Stimulated activated CD4-positive, alpha-beta T cell treated with anti-CD3 and anti-CD28 coated beads, Interleukin-1b, Interleukin-23, amount 100 ng/mL, for 1 hour (primary cell): ENCODE measurements at places on chromosomes 5 and 9.

DNA sequence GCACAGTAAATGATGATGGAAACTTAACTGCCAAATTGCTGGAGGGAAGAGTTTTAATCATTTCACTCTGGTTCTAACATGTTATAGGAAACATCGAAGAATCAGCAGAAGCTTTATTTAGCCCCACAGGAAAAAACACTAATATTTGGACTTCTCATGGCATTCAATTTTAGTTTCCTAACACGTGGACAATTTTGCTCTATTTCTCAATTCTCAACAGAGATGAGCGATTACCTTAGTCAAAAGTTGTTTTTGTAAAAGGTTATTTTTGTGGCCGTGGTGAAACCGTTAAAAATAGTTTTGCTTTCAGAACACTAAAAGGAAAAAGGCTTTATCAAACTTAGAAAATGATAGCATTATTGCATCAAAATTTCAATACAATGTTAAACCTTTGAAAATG, 235.2 kb downstream of the PLK2 start:
- no peak for DNase-seq

- DNase-seq = no peak
Measured at GRCh38 chr9:68844631-68845612, 139.9 kb downstream of the PIP5K1B start.

GRCh38 chr5:180156141-180156540, 52.9 kb downstream of the RASGEF1C start:
- DNase-seq = no peak

GRCh38 chr9:131817627-131818026, 77.8 kb upstream of the RAPGEF1 start:
- DNase-seq = no peak

DNA sequence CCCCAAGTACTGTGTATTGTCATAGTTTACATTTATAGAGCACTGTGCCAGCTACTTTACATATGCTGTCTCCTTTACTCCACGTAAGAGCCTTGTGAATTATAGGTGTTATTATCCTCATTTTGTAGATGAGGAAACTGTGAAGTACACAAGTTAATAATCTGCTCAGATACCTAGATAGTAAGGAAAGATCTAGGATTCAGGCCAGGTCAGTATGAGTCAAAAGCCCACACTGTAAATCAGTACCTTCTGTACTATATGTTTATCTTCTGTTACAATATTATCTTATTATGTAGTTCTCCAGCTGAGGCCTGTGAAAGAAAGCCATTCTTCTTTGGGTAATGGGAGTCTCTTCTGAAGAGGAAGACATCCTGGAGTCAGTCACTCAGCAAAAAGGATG, 72.4 kb upstream of the TLX3 start:
- DNase-seq = no peak

- no peak for DNase-seq
Measured at GRCh38 chr9:121945281-121945680, 147.8 kb downstream of the TTLL11 start.

DNA sequence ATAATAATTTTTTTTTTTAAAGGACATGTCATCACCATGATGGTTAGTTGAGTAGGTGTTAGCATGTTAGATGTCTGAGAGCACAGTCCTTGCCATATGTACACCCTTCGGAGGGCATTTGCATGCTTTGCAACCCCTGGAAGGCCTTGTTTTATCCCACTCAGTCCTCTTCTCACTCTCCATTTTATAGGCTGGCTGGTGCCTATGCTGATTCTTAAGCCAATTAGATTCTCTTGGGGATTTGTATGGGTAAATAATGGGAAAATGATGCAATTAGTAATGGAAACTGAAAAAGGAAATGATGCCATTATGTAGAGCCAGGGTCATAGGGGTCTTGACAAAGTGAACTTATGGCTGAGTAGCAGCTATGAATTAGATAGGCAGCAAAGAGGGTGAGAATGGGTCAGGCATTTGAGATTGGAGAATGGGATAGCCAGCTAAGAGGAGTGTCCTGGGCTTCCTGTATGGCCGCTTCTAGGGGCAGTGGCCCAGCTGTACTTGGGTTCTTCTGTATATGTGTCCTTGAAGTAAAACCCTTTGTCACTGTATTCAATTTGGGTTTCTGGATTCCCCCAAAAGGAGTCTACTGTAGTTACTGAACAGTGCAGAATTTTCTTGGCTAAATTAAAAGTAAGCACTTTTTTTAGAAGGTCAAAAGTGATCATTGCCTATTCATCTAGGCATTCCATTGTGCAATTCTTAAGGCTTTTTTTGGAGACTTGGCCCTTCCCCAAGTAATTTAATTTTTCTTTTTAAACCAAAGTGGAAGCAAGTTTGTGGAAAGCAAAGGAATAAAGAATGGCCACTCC, 31.6 kb downstream of the LRRTM2 start:
- no peak for DNase-seq

- DNase-seq = no peak
Measured at GRCh38 chr9:76444322-76444929, 14.6 kb upstream of the GCNT1 start.

GRCh38 chr5:66805514-66806430, 209.6 kb downstream of the MAST4 start:
- no peak for DNase-seq

- no peak for DNase-seq
Measured at GRCh38 chr9:115414561-115414960, 296.6 kb upstream of the TNC start.

DNA sequence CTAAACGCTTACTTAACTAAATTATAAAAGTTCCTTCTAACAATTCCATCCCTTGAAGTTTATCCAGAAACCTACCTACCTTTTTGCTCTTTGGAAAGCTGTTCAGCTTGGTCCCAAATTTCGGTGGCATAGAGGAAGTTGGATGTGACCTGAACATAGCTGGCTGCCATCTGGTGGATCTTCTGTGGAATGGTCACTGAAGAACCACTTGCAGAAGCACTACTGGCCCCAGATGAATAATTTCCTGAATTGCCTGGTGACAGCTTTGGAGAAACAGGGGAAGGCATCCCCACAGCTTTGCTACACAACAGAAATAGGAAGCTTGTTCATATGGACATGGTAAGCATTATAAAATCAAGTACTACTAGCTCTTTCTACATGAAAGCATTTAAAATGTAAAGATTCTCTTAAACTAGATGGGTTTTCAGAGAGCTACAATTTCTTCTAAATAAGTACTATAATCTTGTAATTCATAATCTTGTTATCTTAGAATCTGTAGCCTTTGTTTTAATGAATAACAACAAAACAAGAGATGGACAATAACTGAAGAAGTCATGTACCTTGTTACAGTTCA, 9.9 kb downstream of the LEAP2 start:
- DNase-seq = no peak

DNA sequence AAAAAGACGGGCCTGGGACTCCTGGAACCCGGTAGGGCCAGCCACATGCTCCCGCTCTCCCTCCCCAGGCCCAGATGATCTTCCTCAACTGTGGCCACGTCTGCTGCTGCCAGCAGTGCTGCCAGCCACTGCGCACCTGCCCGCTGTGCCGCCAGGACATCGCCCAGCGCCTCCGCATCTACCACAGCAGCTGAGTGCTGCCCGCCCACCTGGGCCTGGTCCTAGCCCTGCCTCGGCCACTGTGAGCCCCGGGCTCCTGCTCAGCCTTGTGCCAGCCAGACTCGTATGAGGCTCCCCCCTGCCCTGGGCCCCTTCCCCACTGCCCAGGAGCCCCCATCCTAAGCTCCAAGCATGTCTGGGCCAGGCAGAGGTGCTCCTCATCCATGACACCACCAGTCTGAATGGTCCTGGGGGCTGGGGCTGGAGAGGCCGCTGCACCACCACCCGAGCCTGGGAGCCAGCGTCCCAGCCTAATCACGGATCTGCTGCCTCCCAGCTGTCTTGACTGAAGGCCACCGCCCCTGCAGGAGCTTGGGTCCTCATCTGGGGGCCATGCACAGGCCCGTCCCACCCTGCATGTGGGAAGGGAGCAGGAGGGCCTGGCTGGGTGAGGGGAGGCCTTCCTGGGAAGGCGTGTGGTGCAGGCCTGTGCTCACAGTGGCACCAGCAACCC, 51.5 kb downstream of the LRSAM1 start:
- DNase-seq = no peak

GRCh38 chr5:44312374-44312773, 76.8 kb downstream of the FGF10 start:
- no peak for DNase-seq

DNA sequence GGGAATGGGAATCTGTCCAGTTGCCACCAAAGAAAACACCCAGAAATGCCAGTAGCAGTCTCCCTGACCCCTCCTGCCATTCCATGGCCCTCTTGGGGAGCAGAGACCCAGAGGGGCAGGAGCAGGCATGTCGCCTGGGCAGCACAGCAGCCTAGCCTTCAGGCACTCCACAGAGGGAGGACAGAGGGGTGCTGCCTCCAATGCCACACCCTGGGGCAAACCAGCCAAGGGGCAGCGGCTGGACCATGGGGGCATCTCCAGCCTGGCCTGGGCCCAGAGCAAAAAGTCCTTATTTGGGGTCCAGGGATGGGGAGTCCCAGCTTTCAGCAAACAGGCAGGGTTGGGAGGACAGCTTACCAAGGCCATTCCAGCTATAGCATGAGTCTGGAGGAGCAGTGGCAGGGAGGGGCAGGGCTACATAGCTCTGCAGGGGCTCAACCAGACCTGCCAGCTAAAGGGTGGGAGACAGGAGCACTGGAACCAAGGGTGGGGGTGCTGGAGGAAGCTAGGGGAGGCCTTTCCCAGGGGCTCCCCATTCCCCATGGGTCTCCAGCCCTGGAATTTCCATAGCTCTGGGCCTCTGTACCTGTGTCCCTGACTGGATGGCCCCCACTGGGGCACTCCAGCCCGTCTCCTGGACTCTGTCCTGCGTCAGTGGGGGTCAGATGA, 6.7 kb downstream of the BRD3 start:
- DNase-seq = no peak

GRCh38 chr5:4137781-4138180, 542.1 kb downstream of the IRX1 start:
- no peak for DNase-seq

DNA sequence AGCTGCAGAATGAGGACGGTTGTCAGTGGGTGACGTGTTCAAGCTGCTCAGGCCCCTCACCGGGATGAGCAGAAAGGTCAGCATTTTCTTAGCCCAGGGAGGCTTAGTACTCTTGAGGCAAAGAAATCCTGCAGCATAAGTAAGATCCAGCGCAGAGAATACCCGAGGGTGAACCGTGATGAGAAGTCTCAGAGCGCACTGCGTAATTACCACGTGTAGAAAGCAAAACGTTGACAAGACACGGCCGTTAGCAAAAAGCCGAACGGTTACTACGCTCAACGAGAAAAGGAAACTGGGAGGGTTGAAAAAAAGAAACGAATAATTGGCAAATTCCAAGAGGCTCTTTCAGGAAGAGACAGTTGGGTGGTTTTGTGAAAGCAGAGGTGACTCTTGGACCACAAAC, 104.0 kb downstream of the COL23A1 start:
- DNase-seq = no peak

GRCh38 chr9:99682870-99683269, 138.8 kb upstream of the NR4A3 start:
- no peak for DNase-seq

- no peak for DNase-seq
Measured at GRCh38 chr9:73151653-73152542, at the start of gene ANXA1. TSS of gene ANXA1 (plus strand) at chr9:73151865. CDS start at chr9:73158536, 6,671 bp downstream.

DNA sequence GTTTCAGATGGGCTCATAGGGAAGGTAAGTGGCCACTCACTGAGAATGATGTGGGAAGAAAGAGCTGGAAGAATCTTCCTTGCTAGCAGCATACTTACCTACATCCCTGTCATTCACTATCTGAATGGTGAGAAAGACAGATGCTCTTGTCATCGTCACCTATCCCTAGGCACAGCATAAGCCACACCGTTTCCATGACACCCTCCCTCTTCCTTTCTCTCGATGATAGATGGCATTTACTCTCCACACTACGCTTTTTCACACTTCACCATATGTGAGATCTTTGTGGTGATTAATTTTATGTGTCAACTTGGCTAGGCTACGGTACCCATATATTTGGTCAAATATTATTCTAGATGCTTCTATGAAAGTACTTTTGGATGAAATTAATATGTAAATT, 44.4 kb upstream of the FER start:
- no peak for DNase-seq

GRCh38 chr5:9468060-9468388, 77.9 kb downstream of the SEMA5A start:
- no peak for DNase-seq

DNA sequence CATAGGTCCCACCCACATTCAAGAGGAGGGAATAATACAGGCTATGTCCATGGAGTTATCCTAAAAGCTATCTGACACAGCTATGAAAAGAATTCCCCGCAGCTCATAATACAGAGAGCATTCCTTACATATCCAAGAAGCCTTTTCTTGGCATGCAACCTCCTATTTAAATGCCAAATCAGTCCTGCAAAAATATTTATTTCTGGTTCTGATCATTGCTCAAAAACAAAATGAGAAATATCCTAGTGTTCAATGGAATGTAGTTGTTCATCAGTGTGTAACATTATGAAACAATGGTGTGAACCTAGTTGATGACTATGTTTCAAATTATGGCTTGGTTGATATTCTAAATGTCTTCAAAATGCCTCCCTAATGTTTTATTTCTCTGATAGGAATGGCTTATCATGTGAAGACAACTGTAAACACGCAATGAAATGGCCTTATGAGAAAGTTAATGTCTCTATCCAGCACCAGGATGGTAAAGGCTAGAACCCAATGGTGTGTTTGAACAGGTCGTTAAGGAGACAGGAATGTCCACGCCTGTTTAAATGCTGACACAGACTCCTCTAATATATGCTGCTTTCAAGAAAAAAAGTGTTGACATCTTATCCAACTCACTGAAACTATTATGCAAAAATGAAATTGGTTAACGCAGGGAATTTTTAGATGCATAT, 126.7 kb upstream of the CDH6 start:
- DNase-seq = no peak

- no peak for DNase-seq
Measured at GRCh38 chr9:9112001-9112720, 1312.6 kb upstream of the DMAC1 start.

DNA sequence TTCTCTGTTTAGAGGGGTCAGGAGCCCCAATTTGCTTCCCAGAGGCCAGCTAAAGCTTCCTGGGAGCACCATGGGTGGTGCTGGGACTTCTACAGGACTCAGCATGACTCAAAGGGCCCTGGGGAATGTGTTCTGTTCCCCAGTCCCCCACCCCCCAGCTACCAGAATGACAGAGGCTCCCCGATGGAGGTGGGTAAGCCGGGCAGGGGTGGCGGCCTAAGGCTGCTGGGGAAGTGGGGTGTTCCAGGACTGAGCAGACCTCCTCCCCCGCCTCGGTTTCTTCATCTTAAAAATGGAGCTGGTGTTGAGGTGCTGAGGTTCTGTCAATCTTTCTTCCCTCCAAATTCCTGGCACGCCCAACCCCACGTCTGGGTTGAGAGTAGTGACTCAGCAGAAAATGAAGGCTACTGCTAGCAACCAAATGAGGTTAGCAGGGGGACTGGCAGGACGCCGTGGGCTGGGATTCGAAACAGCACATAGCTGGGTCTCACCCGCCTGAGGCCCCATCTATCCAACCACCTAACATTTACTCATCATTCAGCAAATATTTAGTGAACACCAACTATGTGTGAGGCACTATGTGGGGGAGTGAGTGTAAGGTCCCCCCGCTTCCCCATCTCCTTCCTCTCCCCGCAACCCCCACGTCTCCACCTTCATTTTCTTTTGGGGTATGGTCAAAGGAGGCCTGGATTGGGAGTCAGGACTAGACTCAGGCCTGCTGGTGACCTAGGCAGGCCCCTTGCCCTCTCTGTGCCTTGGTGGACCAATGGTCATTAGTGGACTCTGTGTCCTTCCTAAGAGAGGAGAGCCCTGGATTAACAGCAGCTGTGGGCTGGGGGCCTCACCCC, 50.2 kb downstream of the C9orf50 start:
- DNase-seq = no peak

- no peak for DNase-seq
Measured at GRCh38 chr5:170206216-170206615, 26.6 kb upstream of the C5orf58 start.

GRCh38 chr9:136100700-136101614, 5.9 kb upstream of the NACC2 start:
- DNase-seq = no peak
